Lower lobe of right lung (tissue), 2 donors: ENCODE measurements at places on chromosomes 3 and 15. TPM values are rescaled to one million over a fixed set of nuclear protein-coding genes. Genes with fewer than 3 reads are reported as not detected.

LDHAL6B gene
- total RNA-seq: not detected

TMC3 gene
- total RNA-seq: not detected

RTP3 gene
- total RNA-seq: not detected

ITGA11 gene
- 2.7 TPM for total RNA-seq

MKRN2 gene
- total RNA-seq: 21.7 TPM

MESP2 gene
- not detected for total RNA-seq

SLC28A2 gene
- total RNA-seq: 0.21 TPM

FANCD2OS gene
- total RNA-seq: not detected

FEM1B gene
- 55.3 TPM for total RNA-seq

LCTL gene
- not detected for total RNA-seq

POLQ gene
- total RNA-seq: 0.56 TPM

ADGRG7 gene
- not detected for total RNA-seq

FBLN2 gene
- total RNA-seq: 40.8 TPM

ARNT2 gene
- total RNA-seq: 11.4 TPM

ARL14 gene
- not detected for total RNA-seq

IGSF11 gene
- total RNA-seq: 1.1 TPM

ZNF774 gene
- 5.5 TPM for total RNA-seq

CKMT1B gene
- 0.89 TPM for total RNA-seq

NANOGP8 gene
- 0.59 TPM for total RNA-seq

SMCO1 gene
- total RNA-seq: not detected

POPDC2 gene
- total RNA-seq: 1.5 TPM

C15orf62 gene
- 2.4 TPM for total RNA-seq

NOX5 gene
- total RNA-seq: not detected

CPLX3 gene
- total RNA-seq: not detected

SPSB4 gene
- total RNA-seq: 0.80 TPM

FSTL1 gene
- 233 TPM for total RNA-seq

TEX55 gene
- not detected for total RNA-seq

RAP2B gene
- total RNA-seq: 19.1 TPM

CMTM8 gene
- 25.6 TPM for total RNA-seq

SPTBN5 gene
- 2.1 TPM for total RNA-seq

ACKR2 gene
- 5.3 TPM for total RNA-seq

FGD5 gene
- total RNA-seq: 85.0 TPM

CEP97 gene
- 8.0 TPM for total RNA-seq

PLXND1 gene
- total RNA-seq: 233 TPM

RBPMS2 gene
- total RNA-seq: 4.0 TPM

PRTG gene
- 10.5 TPM for total RNA-seq

CELSR3 gene
- 1.0 TPM for total RNA-seq

INSYN1 gene
- total RNA-seq: 3.8 TPM

TMOD2 gene
- total RNA-seq: 14.7 TPM

MEX3B gene
- 1.8 TPM for total RNA-seq

PLAAT1 gene
- total RNA-seq: not detected

LRRN1 gene
- total RNA-seq: 2.0 TPM

EIF4E3 gene
- 29.0 TPM for total RNA-seq

CCDC39 gene
- 2.2 TPM for total RNA-seq

SKOR1 gene
- 0.41 TPM for total RNA-seq

MDFIC2 gene
- total RNA-seq: not detected

BTLA gene
- 0.86 TPM for total RNA-seq

FILIP1L gene
- 25.0 TPM for total RNA-seq

C3orf20 gene
- not detected for total RNA-seq

RBMS3 gene
- total RNA-seq: 58.5 TPM

FOXL2 gene
- not detected for total RNA-seq

THAP10 gene
- total RNA-seq: 2.4 TPM

NPAP1 gene
- total RNA-seq: 0.12 TPM
